ENCODE measurements at places on chromosomes 2 and 18. TPM values are rescaled to one million over a fixed set of nuclear protein-coding genes. Genes with fewer than 3 reads are reported as not detected.

Gene TBR1
- total RNA-seq: 73.8 TPM

Gene EN1
- total RNA-seq: not detected

Gene ZNF519
- 46.1 TPM for total RNA-seq

Gene DOK6
- 68.1 TPM for total RNA-seq

Gene MPP4
- total RNA-seq: under 0.01 TPM

Gene HOXD12
- total RNA-seq: not detected

Gene RIT2
- total RNA-seq: 29.3 TPM

Gene MC4R
- total RNA-seq: 3.3 TPM

Gene GPAT2
- 2.0 TPM for total RNA-seq

Gene C2orf92
- 3.3 TPM for total RNA-seq

Gene CNDP1
- under 0.01 TPM for total RNA-seq

Gene TCF23
- not detected for total RNA-seq

Gene MROH2A
- not detected for total RNA-seq

Gene ZFP36L2
- 2.4 TPM for total RNA-seq

Gene ANKRD53
- 1.2 TPM for total RNA-seq

Gene MC2R
- total RNA-seq: under 0.01 TPM

Gene ALK
- total RNA-seq: 2.0 TPM

Gene REG1B
- total RNA-seq: not detected

Gene PTPN2
- total RNA-seq: 40.4 TPM

Gene LYPD6B
- 4.5 TPM for total RNA-seq

Gene TRAPPC8
- total RNA-seq: 106 TPM

Gene ADD2
- total RNA-seq: 291 TPM

Gene RNU2-63P
- not detected for total RNA-seq

Gene KRTCAP3
- total RNA-seq: not detected

Gene STPG4
- 0.41 TPM for total RNA-seq

Gene IL36B
- not detected for total RNA-seq

Gene KLF11
- total RNA-seq: 13.0 TPM

Gene SLC19A3
- 2.0 TPM for total RNA-seq

Gene RUFY4
- total RNA-seq: not detected

Gene PDE1A
- total RNA-seq: 51.0 TPM

Gene IL1R2
- total RNA-seq: not detected

Gene PLEKHA3
- 13.0 TPM for total RNA-seq

Gene SEMA4C
- 52.6 TPM for total RNA-seq

Gene AGBL5
- total RNA-seq: 13.5 TPM

Gene MARS2
- total RNA-seq: 9.8 TPM

Gene ACMSD
- total RNA-seq: not detected

Gene GKN1
- not detected for total RNA-seq

Gene AOX1
- total RNA-seq: 0.82 TPM

Gene UGT1A9
- total RNA-seq: not detected

Gene MYL12A
- total RNA-seq: 59.1 TPM

Gene PRKAG3
- total RNA-seq: not detected

Gene TMEM37
- total RNA-seq: not detected

Gene CTAGE1
- total RNA-seq: not detected

Gene SERPINB2
- total RNA-seq: not detected

Gene HOXD1
- total RNA-seq: not detected

Gene GAL3ST2
- total RNA-seq: 0.41 TPM

Gene PJVK
- total RNA-seq: 2.4 TPM

Gene ANKRD29
- total RNA-seq: 2.4 TPM

Gene UGT1A6
- total RNA-seq: not detected

Gene MARCHF7
- total RNA-seq: 121 TPM

Gene DSC1
- not detected for total RNA-seq

Gene ARHGAP28
- total RNA-seq: 15.9 TPM

Gene EMX1
- total RNA-seq: 11.8 TPM

Gene GALR1
- under 0.01 TPM for total RNA-seq

Gene VWC2L
- total RNA-seq: 4.1 TPM

Gene GNLY
- not detected for total RNA-seq

Gene COPS8
- 148 TPM for total RNA-seq
